ENCODE measurements at places on chromosomes 3 and 15.

DNA sequence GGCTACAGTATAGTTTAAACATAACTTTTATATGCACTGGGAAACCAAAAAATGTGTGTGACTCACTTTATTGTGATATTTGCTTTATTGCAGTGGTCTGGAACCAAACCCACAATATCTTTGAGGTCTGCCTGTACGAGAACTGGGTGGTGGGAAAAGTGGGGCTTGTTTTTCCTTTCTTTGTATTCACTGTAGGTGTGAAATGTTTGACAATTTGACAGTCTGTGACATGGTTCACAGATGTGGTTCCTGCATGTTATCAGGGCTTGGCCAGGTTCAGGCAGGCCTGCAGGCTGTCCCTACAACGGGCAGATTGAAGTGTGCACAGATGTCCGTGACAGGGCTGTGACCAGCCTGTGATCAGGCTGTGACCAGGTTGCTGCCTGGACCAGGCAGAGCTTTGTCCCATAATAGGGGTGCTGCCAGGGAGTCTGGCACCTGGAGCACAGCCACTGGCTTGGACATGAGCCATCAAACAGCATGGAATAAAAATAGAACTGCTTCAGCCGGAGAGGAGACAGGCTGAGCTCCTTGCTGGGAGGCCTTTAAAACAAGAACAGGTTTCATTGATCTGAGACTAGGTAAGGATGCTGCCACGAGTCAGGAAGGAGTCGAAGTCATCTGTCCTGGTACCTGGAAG is 61.0 kb downstream of the KLF13 start:
- DNase-seq, result peak; percentile 43

DNA sequence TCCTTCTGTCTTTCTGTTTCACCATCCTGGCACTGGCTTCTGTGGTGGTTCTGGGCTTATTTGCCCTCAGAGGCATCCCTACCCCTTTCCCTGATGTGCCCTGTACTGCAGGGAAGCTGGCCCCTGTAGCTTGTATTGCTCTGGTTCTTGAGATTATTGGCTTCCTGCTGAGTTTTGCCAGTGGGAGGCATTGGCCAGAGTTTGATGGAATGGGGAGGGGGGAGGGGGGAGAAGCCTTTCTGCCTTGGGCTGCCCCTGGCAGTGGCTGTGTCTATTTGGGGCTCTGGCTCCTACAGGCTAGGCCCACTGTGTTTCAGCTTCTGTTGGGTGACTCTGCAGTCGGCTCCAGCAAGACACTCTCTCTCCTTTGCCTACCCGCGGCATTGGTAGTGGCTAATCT is 41.6 kb upstream of the SEMA6D start:
- no peak for DNase-seq

- DNase-seq, result no peak
Measured at GRCh38 chr15:86677278-86677677, 597.6 kb downstream of the AGBL1 start.

DNA sequence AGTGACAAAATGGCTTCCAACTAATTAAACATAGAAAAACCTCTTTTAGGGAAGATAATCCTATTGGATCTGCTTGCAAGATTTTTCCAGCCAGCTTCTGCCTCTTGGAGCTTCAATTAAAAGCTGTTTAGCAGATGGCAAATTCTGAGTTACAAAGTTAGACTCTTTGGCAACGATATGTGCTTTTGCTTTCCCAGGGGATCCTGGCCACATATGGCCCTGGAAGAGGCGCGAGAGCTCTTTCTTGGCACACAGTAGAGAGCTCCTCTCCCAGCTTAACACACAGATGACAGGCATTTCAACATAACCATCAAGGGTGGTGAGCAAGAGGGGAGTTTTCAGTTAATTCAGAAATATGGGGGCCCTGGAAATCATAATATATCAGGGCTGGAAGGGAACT is 41.6 kb upstream of the GALNT15 start:
- DNase-seq, result peak; percentile 44

- no peak for DNase-seq
Measured at GRCh38 chr15:73957276-73957675, 31.0 kb downstream of the LOXL1 start.

GRCh38 chr15:45529613-45530012 is 7.1 kb upstream of the SLC30A4 start:
- no peak for DNase-seq

DNA sequence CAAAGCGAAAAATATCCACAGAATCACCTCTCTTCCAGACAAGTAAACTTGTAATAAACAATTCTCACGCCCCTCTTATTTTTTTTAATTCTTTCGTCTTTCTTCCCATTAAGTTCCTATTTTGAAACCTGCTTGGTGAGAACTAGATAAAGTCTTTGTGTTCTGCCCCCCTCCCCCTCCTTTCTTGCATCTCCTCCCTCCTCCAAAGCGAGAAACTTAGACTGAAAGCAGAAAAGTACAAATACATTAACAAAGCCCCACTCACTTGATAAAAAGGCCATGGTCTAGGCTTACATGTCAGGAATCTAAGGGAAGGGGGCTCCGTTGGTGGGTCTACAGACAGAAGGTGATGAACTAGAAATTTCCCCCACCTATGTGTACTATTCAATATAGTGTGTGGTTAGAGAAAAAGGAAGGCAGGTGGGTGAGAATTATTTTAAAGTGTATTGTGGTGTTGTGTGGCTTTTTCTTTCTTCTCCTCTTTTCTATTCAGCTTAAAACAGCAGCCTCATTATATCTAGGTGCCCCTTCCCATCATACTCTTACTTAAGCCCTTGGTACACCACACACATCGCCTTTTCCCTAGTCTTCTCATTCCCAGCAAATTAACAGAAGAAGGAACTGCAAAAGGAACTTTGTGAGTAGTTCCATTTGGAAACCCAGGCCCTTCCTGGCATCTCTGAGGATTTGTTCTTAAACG is 215.3 kb downstream of the MEIS2 start:
- DNase-seq, result no peak

GRCh38 chr15:87669846-87670245 is 586.7 kb downstream of the NTRK3 start:
- DNase-seq, result no peak

DNA sequence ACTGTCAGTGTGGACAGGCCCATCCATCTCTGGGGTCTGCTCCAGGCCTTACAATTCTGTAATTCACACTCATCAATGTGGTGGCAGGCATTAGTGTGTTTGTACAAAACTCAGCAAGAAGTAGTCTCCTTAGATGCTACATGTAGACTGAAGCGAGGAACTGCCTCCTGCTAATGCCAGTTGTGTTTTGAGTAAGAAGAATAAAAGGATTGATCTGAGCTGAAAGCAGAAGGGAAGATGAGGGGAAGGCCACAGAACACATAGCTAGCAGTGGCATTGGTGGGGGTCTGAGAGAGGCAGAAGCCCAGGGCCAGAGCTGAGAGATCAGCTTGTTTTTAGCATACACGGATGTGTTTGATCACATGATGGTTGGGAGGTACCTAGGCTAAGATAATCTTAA is 144.1 kb downstream of the TIGIT start:
- DNase-seq, result no peak

- DNase-seq, result no peak
Measured at GRCh38 chr3:31028766-31029165, 134.3 kb upstream of the GADL1 start.

- no peak for DNase-seq
Measured at GRCh38 chr3:185693985-185694653, 108.0 kb downstream of the SENP2 start.

- peak; percentile 32 for DNase-seq
Measured at GRCh38 chr3:10142707-10143560, 1.4 kb downstream of the VHL start.

DNA sequence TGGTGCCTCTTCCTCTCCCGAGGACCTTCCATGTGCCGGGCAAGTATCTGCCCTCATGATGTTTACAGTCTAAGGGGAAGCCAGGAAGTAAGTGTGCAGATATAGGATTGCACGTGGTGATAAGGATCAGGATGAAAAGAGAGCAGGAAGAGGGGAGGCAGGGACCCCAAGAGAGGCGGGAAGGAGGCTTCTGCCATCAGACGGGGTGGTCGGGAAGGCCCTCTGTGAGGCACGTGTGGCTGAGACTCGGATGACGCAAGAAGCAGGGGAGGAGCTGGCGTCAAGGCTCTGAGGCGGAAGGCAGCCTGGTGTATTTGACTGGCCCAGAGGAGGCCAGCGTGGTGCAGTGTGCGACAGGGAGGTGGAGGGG is 762 bp upstream of the IQSEC1 start:
- DNase-seq, result no peak

- peak; percentile 22 for DNase-seq
Measured at GRCh38 chr3:124685481-124685880, 44.8 kb upstream of the UMPS start.

DNA sequence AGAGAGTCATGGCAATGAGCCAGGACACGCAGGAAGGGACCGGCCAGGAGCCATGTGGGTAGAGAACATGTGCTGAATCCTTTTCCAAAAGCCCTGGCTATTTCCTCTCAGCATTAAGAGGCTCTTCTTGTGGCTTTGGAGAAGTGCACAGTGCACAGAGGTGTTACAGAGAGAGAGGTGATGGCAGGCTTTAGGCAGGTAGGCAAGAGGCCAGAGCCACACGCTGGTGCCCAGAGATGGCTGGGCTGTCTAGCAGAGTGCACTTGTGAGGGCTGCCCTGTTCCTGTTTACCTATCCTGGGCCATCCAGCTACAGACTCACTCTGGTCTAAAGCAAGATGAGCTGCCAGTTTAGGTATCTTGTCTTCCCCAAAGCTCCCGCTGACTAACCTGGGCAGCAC is 402.6 kb downstream of the OCA2 start:
- no peak for DNase-seq

GRCh38 chr15:100166313-100166712 is 175.5 kb downstream of the ADAMTS17 start:
- DNase-seq, result no peak

DNA sequence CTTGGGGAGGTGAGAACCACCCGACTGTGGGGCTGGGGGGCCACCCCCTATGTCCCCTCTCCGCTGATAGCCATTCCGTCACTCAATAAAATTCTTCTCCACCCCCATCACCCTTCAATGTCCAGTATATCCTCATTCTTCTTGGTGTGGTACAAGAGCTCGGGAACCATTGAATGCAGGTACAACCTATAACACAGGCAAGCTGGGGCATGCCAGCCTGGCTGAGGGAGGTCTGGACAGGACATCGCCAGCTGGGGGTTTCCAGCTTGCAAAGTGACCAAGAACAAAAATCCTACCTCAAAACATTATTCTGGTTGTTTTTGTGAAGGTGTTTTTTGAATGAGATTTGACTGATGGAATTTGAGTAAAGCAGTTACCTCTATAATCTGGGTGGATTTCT is 19.6 kb upstream of the BDH1 start:
- no peak for DNase-seq

GRCh38 chr3:54123776-54124196 is 1.4 kb downstream of the CACNA2D3 start:
- no peak for DNase-seq

DNA sequence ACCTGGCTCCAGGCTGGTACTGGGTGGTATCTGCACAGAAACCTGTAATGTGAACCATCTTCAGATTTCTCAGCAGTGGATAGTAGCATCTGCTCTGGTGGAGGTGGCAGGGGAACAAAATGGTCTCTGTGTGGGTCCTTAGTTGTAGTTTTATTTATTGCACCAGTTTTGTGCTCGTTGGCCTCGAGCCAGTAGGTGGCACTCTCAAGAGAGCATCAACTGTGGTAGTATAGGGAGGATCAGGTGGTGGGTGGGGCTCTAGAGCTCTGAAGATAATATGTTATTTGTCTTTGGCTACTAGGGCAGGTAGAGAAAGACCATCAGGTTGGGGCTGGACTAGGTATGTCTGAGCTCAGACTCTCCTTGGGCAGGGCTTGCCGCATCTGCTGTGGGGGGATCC is 254.0 kb upstream of the GPR149 start:
- DNase-seq, result no peak

DNA sequence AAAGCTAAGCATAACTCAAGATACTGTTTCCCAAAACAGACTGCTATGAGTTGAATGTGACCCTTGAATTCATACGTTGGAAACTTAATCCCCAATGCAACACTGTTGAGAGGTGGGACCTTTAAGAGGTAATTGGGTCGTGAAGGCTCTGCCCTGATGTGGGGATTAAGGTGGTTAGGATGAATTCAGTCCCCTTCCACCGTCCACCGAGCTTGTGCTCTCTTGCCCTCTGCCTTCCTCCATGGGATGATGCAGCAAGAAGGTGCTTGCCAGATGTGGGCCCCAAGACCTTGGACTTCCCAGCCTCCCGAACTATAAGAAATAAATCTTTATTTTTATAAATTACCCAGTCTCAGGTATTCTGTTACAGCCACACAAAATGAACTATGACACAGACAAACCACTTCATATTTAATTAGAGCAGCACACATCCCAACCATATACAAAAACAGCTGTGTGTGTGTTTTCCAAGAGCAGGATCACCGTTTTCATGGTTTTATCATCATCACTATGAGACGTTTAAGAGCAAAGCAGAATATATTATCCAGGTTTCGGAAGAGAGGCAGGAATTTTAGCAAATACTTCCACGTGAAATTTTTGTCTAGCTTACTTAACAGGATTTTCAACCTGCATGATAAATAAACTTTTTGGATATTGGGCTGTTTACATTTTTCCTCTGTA is 61.2 kb downstream of the CD200R1L start:
- DNase-seq, result no peak

DNA sequence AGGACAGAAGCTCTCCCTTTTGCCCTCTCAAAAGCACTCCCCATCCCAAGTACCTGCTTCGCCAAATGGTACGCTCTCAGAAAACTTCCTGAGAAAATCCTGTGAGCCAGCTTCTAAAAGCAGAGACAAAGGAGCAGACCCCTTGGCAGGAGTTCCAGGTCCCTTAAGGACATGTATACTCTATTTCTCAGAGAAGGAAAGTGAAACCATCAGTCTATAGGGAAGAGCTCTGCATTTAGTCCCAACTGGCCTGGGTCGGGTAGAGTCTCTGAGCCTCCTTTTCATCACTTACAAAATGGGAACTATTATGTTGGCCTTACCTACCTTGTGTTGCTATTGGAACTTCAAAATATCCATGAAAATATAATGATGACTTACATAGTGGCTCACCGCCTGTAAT is 19.7 kb downstream of the DAPK2 start:
- DNase-seq, result no peak

Measured in adipocyte (in vitro differentiated cells).